Stimulated activated CD4-positive, alpha-beta T cell treated with anti-CD3 and anti-CD28 coated beads, Interleukin-1b, Interleukin-23, amount 100 ng/mL, for 1 hour (primary cell): ENCODE measurements at places on chromosomes 1 and 21.

GRCh38 chr1:248850536-248851251 lies 8.2 kb downstream of the ZNF692 start:
- DNase-seq = no peak

- DNase-seq = no peak
These were observed at the start of gene DCDC2B for GRCh38 chr1:32208891-32209328. Gene DCDC2B (plus strand): TSS chr1:32209089. CDS start chr1:32209094, 5 bp downstream.

DNA sequence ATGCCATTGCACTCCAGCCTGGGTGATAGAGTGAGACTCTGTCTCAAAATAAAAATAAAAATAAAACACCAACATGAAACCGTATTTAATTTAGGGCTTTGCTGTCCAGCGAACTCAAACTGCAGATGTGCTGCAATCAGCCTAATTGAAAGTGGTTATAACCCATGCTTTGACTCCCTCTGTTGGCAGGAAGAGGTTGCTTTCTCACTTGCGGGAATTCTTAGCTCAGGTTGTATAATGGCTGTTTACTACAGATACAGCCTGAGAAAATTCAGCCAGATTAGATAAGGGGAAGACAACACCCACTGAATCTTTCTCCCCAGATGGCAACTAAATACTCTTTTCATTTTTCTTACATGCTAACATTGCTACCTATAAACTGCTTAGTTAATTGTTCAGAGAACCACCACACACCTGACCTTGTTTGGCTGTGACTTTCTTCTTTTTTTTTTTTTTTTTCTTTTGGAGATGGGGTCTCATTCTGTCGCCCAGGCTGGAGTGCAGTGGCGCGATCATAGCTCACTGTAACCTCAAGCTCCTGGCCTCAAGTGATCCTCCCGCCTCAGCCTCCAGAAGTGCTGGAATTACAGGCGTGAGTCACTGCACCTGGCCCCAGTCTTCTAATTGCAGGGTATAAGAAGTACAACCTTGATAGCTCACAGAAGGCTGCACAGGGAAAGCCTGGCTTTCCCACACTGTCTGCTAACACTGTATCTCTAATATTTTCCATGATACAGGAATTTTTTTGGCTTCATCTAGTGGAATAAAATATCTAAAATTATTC lies 34.6 kb downstream of the DNTTIP2 start:
- no peak for DNase-seq

- DNase-seq = no peak
These were observed 53.4 kb upstream of the GOLT1A start for GRCh38 chr1:204267191-204267601.

DNA sequence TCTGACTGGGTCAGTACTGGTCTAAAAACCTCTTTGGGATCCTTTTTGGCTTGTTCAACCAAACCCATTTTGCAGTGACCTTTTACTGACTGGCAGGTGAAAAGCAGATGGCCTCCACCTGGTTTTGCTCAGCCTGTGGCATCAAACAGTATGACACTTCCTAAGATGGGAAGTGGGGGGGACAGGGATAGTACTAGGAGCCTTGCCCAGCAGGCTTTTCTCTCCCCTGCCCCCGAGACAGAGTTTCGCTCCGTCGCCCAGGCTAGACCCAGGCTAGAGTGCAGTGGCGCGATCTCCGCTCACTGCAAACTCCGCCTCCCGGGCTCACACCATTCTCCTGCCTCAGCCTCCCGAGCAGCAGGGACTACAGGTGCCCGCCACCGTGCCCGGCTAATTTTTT lies 18.3 kb downstream of the INTS3 start:
- DNase-seq = no peak

GRCh38 chr1:93625582-93626327 lies 55.9 kb downstream of the BCAR3 start:
- no peak for DNase-seq

- DNase-seq = no peak
These were observed 324.6 kb upstream of the USP25 start for GRCh38 chr21:15405214-15405613.
